Stimulated activated CD8-positive, alpha-beta memory T cell treated with anti-CD3 and anti-CD28 coated beads, Interleukin-2, amount 100 ng/mL, for 1 hour (primary cell): ENCODE measurements at places on chromosomes 3 and 15.

DNA sequence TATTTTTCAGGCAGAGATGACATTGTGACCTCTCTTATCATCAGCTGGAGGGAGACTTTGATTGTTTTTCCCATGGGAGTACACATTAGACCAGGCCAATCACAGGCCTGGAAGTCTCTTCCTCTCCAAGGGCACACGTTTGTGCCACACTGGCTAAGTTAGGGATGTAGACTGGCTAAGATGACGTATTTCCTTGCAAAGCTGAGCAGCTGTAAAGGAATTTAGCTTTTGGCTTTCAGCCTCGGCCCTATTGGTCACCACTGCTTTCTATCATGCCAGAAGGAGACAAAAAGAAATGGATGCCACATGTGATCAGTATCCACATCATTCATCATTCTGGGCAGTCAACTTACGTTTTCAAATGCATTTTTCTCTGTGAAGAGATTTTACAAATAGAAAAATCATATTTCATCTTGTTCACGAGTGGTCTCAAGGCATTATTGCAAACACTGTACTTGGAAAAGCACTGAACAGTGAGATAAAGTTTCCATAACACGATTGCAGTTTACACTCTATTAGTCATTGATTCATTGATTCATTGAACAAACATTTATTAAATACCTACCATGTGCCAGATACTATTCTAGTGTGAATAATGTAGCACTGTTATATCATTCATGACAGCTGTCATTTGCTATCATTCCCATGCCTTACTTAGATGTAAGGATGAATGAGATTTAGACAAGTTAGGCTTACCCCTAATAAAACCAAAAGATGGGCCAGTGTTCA lies 27.0 kb upstream of the RNF7 start:
- DNase-seq = no peak

- DNase-seq = no peak
Measured at GRCh38 chr15:58136731-58137130, 1.4 kb upstream of the AQP9 start.

GRCh38 chr3:52523386-52524257 lies 10.0 kb downstream of the NT5DC2 start:
- DNase-seq = no peak

- DNase-seq = no peak
Measured at GRCh38 chr15:80241508-80241907, 10.5 kb downstream of the CTXND1 start.

DNA sequence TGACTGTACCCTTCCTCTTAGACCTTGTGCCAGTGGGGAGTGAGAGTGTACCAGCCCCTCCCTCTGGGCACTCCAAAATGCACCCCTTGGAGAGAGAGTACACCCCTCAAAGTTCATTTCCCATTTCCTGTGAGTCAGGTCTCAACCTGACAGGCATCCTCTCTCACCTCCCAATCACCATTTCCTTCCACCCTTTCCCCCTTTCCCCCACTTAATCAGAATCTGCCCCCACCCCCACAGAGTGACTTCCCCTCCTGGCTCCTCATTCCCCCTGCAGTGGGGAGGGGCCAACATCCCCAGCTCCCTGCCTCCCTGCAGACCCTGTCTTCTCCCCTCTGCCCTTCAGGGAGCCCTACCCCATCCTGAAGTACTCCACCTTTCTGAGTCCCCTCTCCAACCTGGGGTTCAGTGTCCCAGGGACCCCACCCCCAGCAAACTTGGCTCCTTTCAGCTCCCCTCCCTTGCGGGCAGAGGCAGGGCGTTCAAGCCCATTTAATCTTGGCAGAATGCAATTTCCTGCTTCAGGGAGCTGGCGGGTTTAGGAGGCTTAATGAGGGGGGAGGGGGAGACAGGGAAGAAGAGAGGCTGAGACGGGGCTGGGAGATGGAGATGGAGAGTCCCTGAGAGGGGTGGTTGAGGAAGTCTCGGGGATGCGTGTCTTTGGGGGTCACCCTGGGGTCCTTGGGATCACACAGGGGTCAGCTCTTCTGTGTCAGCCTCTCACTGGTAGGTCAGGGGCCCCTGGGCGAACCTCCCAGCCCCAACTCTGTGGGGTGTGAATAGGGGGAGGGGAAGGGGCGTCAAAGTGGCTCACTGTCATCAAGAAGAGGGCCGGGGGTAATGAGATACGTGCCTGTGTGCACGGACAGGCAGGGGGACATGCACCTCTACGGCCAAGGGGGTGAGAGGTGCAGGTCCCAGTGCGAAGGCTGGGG lies 16.6 kb upstream of the SEMA3F start:
- no peak for DNase-seq

GRCh38 chr3:192082730-192083660 lies 622.0 kb downstream of the PYDC2 start:
- no peak for DNase-seq

- DNase-seq = peak; percentile 24
Measured at GRCh38 chr15:31265871-31266711, 60.5 kb upstream of the KLF13 start.

DNA sequence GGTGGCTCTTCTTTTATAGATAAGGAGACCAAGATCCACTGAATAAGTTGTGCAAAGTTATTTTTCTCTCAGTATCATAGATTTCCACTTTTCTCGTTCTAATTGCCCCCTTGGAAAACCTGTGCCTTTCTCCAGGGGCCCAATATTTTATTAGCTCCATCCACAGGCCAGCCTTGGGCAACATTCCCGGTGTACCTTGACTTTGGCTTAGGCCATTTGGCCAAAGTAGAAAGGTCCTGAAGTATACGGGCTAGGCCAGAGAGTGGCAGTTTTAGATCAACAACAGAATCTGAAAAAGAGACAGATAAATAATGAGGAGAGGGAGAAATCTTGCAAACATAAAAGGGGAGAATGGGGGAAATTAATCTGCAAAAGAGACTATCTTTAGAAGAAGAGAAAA lies 91.7 kb upstream of the CHMP2B start:
- no peak for DNase-seq

GRCh38 chr3:46695177-46695961 lies 1.9 kb upstream of the ALS2CL start:
- DNase-seq = no peak

DNA sequence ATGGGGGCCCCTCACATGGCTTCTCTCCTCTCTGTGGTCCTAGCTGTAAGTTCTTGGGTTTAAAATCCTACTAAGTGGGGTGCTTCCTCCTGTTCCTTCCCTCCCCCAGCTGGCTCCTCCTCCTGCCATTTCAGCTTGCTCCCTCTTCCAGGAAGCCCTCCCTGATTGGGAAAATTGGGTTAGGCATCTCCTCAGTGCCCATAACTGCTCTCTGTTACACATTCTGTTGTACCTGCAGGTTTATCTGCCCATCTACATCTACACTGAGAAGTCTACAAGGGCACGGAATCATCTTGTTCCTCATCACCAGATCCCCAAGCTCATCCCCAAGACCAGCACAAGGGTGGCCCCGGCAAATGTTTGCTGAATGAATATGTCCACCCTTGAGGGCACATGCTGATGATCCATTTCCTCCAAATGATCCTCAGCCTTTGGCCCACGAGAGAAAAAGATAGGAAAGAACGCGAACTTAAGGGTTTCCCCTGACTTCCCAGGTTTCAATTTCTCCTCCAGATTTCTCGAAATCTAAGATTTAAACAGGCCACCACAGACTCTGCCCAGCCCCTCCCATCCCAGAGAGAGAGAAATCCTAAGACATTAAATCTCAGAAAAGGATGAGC lies 3.9 kb downstream of the SEMA7A start:
- DNase-seq = no peak

- DNase-seq = no peak
Measured at GRCh38 chr15:45351227-45351626, 27.1 kb downstream of the GATM start.

DNA sequence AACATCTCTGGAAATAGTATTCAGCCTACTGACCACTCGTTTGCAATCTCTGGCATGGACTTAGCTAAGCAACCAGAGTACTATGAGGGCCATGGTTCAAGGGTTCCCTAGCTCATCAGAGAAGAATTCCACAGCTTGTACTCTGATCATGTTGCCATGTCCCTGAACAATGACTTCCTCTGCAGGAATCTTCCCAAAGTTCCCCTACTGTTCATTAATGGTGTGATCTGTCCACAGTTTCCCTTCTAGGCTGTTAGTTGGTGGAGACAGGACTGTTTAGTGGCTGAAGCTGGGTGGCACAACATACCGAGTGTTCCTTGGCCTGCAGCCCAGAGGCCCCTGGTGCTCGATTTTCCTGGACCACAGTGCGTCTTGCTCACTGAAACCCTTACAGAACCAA lies 44.4 kb upstream of the GALNT15 start:
- no peak for DNase-seq

DNA sequence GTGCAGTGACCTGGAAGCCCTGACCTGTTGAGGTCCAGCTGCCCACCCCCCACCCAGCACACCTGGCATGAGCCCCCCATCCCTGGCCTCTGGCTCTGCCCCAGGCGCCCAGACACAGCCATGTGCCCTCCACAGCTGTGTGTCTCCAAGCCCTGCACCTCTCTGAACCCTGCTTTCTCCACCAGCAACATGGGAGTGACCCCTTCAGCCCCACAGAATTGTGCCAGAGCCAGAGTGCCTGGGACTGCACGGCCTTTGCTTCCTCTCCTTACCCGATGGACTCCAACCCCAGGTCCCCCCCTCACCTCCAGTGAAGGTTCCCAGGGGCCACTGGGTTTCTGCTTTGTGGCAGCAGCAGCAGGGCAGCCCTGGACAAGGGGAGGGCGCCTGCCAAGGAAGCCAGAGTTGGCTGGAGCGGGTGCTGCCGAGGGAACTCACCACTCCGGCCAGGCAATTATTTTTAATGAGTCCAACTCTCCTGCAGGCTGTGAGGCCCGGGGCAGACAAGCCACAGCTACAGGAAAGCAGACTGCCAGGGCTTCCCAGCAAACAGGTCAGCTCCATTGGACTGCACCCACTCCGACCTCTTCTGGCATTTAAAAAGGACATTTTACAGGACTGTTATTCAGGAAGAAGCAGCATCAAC lies 24.1 kb downstream of the PRR20G start:
- DNase-seq = no peak

GRCh38 chr3:37768107-37768809 lies 93.4 kb upstream of the CTDSPL start:
- DNase-seq = no peak
